ENCODE measurements at places on chromosomes 6 and 20. TPM values are rescaled to one million over a fixed set of nuclear protein-coding genes. Genes with fewer than 3 reads are reported as not detected.

Gene TTK
- total RNA-seq = 37.9 TPM

GRCh38 chr6:135921188-135921587, 69.7 kb downstream of the PDE7B start:
- DNase-seq = no peak

DNA sequence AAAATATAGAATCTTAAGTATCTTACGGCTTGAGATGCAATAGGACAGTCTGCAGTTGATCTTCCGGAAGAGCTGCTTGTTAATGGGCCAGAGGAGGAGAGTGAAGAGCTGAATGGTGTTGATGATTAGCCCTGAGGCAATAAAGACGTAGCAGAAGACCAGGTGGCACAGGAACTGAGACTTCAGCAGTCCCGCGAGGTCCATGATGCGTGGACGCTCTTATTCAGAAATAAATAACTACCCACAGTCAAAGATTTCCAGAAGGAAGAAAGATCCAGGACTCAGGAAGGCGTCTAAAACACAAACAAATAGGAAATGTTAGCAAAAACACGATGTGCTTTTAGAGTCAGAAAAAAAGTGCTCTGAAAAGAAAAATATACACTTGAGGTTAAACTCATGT, 41.9 kb downstream of the AGPAT4 start:
- DNase-seq = no peak

- DNase-seq = no peak
Observed at GRCh38 chr6:3506200-3506599, 49.4 kb upstream of the SLC22A23 start.

GRCh38 chr20:50673466-50674137, 17.7 kb downstream of the RIPOR3 start:
- DNase-seq = no peak

- DNase-seq = no peak
Observed at GRCh38 chr6:163468738-163469137, 54.2 kb downstream of the QKI start.

DNA sequence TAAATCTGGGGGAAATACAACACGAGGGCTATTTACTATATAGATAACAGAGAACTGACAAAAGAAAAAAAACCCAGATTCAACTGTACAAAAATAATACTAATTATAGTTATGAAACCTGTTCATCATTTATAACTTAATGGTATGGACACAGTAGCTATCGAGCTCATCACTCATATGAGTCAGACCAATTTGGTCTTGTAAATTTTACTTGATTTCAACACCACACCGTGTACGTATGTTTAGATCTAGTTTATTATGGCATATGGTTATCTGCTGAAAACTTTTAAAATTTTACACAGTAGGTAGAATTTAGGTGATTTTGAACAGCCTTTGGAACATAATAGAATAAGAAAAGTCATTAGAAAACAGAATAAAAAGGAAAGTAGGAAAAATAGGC, 5.5 kb downstream of the MYLK4 start:
- no peak for DNase-seq

- DNase-seq = no peak
Observed at GRCh38 chr20:62129731-62130531, 7.7 kb downstream of the LSM14B start.

- no peak for DNase-seq
Observed at GRCh38 chr6:52696418-52696817, 25.5 kb downstream of the TMEM14A start.

- DNase-seq = no peak
Observed at GRCh38 chr6:145244349-145245100, 490.8 kb downstream of the EPM2A start.

GRCh38 chr6:167569041-167569805, 244.3 kb downstream of the TTLL2 start:
- DNase-seq = no peak

Measured in activated T-cell treated with anti-CD3 and anti-CD28 coated beads, Interleukin-2, amount 50 U/mL, for 72 hours (primary cell).